ENCODE measurements at places on chromosomes 6 and 20.

- DNase-seq = no peak
Observed at GRCh38 chr6:122619309-122619708, 9.1 kb downstream of the PKIB start.

DNA sequence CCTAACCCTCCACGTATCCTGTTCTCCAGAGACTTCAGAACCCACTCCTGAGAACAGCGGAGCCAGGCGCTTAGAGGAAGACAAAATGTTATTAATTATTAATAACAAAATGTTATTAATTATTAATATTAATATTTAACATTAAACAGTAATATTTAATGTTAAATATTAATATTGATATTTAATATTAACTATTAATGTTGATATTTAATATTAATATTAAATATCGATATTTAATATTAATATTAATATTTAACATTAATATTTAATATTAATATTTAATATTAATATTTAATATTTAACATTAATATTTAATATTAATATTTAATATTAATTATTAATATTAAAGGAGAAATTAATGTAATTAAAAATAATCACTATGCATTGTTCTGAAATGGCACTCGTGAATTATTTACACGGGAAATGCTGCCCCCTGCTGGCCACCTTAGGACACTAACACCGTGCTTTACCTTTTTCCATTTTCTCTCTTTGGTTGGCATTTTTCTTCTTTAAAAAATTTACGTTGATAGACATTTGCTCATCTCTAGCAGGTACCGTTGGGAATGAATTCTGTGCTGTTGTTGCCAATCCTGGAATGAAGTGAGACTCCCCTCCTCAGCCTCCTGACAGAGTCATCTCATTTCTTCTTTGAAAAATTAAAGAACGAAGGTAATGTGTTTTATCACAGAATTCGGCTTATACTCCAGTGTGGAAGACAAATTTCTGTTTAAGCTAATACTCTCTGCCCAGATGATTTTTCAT lies 7.5 kb upstream of the GGTLC1 start:
- peak; percentile 19 for DNase-seq

DNA sequence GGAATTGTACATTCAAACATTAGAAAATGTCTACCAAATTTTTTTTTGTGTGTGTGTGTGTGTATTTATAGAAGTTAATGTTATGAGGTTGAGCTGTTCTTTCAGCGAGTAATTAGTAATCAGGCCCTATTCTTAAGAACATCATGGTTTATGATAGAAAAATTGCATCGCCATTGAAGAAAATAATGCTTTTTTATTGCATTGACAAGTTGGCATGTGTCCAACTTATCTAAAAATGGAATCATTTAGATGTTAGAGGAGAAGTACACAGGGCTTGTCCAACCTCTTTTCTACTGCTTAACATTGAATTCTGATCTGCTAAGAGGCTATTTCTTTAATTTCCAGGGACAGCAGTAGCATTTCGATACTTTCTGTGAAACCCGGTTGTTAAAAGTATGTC lies 61.6 kb upstream of the ADGRG6 start:
- no peak for DNase-seq

- no peak for DNase-seq
Observed at GRCh38 chr6:62614442-62614841, 328.4 kb upstream of the KHDRBS2 start.

DNA sequence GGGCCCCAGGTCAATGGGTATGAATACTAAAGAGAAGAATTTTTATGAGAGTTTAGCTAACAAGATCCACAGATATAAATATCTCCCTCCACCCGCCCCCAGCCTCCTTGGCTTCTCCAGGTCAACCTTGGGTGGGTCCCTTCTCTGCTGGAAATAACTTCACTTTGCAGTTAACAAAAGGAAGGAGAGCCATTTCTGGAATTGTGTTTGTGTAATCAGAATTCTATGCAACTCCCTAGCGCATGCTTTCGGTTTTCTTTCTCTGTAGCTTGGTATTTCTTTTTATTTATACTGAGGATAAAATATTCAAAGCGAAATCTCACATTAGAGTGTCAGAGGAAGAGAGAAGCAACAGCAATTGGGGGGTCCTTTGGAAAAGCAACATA lies 27.1 kb downstream of the RIPOR2 start:
- DNase-seq = no peak

- DNase-seq = no peak
Observed at GRCh38 chr6:23732521-23732920, 393.5 kb upstream of the NRSN1 start.

GRCh38 chr6:45677381-45678284 lies 299.9 kb upstream of the SUPT3H start:
- DNase-seq = peak; percentile 30

- DNase-seq = no peak
Observed at GRCh38 chr6:166281104-166281503, 27.1 kb downstream of the PRR18 start.

GRCh38 chr6:145863988-145864616 lies 49.5 kb upstream of the FBXO30 start:
- DNase-seq = no peak

DNA sequence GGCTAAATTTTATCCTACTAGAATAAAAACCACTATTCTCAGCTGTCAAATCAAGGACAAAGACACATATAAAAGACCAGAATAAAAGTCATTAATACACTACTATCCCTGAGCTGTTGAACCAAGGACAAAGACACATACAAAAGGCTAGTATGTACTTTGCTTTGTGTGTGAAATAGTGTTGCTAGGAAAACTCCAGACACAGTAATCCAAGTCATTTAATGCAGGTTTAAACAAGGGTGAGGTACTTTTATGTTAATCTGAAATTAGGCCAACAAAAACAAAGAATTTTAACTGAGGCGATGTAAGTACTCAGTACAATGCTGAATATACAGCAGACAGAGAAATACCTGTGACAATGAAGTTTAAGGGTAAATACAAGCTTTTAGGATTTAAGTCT lies 18.9 kb downstream of the GCLC start:
- DNase-seq = no peak

- DNase-seq = no peak
Observed at GRCh38 chr6:161017766-161018564, 26.4 kb downstream of the MAP3K4 start.

DNA sequence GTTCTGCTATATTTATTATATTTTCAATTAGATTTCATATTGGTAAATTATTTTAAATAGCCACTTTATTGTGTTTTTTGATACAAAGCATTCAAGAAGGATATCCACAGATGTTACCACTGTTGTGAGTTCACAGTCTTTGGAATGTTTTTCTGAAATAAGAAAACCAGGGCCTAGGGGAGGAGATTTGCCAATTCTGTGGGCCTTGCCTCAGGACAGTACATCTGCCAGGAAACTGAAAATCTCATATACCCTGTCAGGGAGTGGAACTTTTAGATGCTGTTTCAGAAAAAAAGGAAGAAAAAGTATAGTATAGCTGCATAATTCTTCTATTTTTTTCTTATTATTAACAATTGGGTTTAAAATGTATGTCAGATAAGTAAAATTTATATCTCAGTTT lies 995.9 kb upstream of the ADGRB3 start:
- no peak for DNase-seq

- no peak for DNase-seq
Observed at GRCh38 chr6:36130667-36131510, 576 bp downstream of the MAPK13 start.

DNA sequence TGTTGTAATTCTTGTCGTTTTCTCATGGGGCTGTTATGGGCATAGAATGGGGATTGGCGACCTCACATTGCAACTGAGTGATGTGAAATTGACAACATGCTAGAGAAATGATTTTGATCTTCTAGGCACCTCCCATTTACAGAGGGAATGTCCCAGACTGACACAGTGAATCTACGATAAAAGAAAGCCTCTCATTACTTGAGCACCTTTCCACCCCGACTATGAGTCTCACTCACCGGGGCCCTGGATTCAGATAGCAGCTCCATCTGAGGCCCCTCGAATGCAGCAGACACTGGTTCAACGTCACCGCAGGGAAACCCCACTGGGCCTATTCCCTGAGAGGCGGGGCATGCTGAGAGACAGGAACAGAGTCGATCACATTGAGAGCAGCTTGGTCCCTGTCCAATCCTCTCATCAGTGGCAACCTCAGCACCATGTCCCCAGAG lies 49.1 kb downstream of the NFATC2 start:
- no peak for DNase-seq

- DNase-seq = no peak
Observed at GRCh38 chr6:144744720-144745119, 459.6 kb downstream of the UTRN start.

- DNase-seq = no peak
Observed at GRCh38 chr20:25239387-25240370, 8.2 kb upstream of the PYGB start.

GRCh38 chr6:42404484-42404883 lies 47.2 kb downstream of the TRERF1 start:
- no peak for DNase-seq

DNA sequence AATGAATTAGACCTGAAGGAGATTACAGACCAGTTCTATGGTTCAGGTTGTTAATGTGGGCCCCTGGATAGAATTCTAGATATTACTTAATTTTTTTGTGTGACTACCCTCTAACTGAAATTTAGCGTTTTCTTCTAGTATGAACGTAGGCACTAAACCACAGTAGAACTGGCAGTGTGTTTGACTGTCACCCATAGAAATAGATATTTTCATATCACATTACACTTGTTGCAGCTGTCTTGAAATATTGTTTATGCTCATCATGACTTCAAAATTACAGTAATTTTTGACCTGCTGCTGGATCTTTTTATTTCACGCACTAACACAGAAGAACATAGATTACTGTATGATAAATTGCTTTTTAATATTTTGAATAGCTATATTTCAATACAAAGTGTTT lies 31.6 kb downstream of the E2F3 start:
- DNase-seq = no peak

- no peak for DNase-seq
Observed at GRCh38 chr6:38354037-38354381, 285.7 kb downstream of the BTBD9 start.

DNA sequence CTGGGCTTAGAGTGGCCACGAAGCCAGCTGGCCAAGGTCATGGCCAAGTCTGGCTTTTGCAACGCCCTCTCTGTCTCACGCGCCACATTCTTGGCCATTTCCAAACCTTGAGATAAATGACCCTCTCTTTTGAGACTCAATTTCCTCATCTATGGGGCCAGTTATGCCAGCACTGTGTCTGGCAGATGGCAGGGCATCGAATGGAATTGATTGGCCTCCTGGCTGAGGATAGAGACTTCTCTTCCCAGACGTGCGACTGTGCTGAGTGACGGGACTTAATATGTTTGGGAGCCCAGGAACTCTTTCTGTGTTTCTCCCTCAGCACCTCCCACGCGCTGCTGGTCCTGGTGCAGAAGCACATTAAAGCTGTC lies 7.6 kb downstream of the BPIFB2 start:
- no peak for DNase-seq

DNA sequence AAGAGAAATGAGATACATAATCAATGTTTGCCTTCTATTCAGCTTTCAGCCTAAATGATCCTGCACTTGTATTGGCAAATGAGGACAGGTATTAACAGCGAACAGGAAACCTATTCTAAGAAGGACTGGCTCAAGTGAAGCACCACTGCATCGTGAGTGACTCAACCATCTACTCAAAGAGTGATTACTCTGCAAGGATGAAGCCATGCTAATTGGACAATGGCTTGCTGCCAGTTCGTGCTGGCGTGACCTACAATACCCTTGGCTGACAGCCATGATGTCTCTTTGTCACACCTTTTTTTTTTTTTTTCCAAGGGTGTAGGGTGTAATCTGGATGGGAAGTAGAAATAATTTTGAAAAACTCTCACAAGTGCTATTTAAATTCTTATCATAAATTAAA lies 104.9 kb downstream of the GJA10 start:
- no peak for DNase-seq

GRCh38 chr6:164370773-164371172 lies 938.6 kb downstream of the C6orf118 start:
- no peak for DNase-seq

DNA sequence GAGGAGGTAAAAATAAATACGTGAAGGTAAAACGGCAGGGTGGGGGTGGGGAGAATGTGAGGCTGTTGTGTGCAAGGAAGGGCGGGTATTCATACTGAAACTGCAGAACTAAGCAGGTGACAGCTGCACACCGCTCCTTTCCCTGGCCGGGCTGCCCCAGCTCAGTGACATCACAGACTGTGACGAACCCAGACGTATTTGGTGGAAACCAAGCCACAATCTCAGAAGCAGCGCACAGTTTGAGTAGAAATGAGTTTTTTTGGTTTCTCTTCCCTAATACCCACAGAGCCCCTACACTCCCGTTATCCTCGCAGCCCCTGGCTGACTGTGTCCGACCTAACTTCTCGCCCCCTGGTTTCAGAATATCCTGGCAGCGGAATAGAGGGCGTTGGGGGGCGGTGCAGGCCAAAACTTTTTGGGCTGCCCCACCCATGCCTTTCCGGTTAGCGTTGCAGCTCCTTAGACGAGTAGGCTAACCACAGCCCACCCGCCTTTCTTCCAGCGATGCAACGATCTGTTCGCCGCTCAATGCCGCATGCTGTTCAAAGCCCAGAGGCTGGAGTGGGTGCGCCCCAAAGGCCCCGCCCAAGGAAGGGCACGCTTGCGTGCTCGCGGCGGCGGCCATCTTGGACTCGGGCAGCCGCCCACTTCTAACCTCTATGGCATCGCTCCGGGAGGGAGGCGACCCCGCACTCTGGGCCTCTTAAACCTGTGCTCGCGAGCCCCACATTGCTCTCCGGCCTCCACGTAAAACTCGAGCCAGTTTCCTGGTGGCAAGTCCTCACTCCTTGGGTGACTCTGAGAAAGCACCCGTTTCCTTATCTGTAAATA lies 9.1 kb downstream of the BAK1 start:
- peak; percentile 41 for DNase-seq

DNA sequence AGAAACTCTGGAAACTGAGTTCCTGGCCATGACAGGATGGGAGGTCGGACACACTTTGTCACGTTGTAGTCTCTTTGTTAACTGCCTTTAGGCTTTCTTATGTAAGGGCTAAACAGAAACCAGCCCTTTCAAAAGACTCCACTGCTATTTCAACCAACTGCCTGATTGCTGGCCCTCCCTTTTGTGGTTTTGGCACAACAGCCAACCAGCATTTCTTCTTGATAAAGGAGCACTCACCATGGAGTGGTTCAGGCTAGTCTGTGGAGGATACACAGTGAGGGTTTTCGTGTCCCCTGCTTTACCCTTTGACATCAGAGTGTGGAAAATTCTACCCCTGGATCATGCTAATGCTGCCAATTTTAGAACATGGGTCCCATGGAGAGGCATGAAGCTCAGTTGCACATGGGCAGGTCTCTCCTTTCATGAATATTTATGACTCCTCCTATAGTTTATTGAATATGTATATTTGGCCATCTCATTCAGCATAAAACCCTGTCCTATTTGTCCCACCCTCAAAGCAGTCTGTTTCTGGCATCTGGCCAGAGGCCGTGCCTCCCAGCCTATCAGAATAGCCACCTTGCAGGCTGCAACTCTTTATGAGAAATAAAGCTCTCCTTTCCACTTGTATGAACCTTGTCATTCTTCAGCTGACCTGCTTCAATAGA lies 148.3 kb downstream of the HS3ST5 start:
- no peak for DNase-seq

GRCh38 chr6:72559555-72559954 lies 62.3 kb upstream of the KCNQ5 start:
- no peak for DNase-seq
